ENCODE measurements at places on chromosomes 4 and X. TPM values are rescaled to one million over a fixed set of nuclear protein-coding genes. Genes with fewer than 3 reads are reported as not detected.
A peak's percentile ranks its signal among the peaks of the same experiment; 100 is the strongest.

Gene SLC9B1
- not detected for total RNA-seq

Gene ZFP92
- 0.22 TPM for total RNA-seq

Gene RBMXL3
- not detected for total RNA-seq

Gene ARX
- not detected for total RNA-seq

- H3K4me3 ChIP-seq: no peak overlapping the region
- no peaks in the 10 kb centered on the region for H3K36me3 ChIP-seq
- H3K27ac ChIP-seq: no peak overlapping the region
- no peak for DNase-seq
- no peaks in the 10 kb centered on the region for H3K4me1 ChIP-seq
- no peaks in the 10 kb centered on the region for H3K27me3 ChIP-seq
These were observed 580.6 kb downstream of the TRIML1 start for GRCh38 chr4:188719794-188720193.

- H3K4me3 ChIP-seq: no peak overlapping the region
- no peak for DNase-seq
- H3K27ac ChIP-seq: no peak overlapping the region
- no peaks in the 10 kb centered on the region for H3K27me3 ChIP-seq
- H3K36me3 ChIP-seq: no peaks in the 10 kb centered on the region
These were observed 96.8 kb downstream of the MTMR1 start for GRCh38 chrX:150790021-150790420.

GRCh38 chr4:148857239-148857972 lies 415.2 kb upstream of the NR3C2 start:
- H3K4me1 ChIP-seq: peaks cover 44% of the 10 kb centered on the region
- H3K27me3 ChIP-seq: no peaks in the 10 kb centered on the region
- peak overlapping the region; percentile 6 for H3K27ac ChIP-seq
- H3K4me3 ChIP-seq: no peak overlapping the region
- H3K36me3 ChIP-seq: no peaks in the 10 kb centered on the region
- no peak for DNase-seq

DNA sequence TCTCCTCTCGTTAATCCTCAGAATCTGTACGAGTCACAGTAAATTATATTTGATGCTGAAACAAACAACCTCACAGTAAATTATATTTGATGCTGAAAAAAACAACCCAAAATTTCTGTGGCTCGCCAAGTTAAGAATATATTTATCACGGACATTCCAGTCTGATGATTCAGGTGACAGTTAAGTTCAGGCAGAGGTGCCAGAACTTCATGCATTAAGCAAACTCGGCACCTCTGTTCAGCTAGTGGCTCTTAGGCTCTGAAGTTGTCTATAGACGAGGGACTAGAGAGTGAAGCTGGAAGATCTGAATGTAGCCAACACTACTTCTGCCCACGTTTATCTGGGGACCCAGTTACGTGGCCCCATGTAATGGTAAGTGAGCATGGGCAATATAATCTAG lies 132.2 kb upstream of the AGA start:
- H3K27ac ChIP-seq: no peak overlapping the region
- no peaks in the 10 kb centered on the region for H3K4me1 ChIP-seq
- no peak for DNase-seq
- no peaks in the 10 kb centered on the region for H3K36me3 ChIP-seq
- H3K4me3 ChIP-seq: no peak overlapping the region

DNA sequence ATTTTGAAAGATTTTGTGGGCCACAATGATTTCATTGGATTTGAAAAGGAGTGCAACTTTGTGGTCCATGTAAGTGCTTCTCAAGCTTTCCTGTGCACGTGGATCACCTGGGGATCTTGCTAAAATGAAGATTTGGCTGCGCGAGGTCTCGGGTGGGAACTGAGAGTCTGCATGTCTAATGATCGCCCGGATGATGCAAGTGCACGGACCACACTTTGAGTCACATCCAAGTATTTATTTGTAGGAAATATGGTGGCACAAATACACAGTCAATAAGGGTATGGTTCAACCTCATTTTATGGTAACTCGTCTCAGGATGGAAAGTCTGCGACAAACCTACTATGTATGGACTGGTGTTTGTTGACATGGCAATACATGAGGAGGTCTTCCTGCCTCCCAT lies 899 bp downstream of the BMX start:
- no peaks in the 10 kb centered on the region for H3K27me3 ChIP-seq
- H3K4me3 ChIP-seq: no peak overlapping the region

- H3K36me3 ChIP-seq: no peaks in the 10 kb centered on the region
- H3K27ac ChIP-seq: peak overlapping the region; percentile 54
- no peaks in the 10 kb centered on the region for H3K27me3 ChIP-seq
- H3K4me1 ChIP-seq: peaks cover 13% of the 10 kb centered on the region
- no peak for DNase-seq
These were observed 837.6 kb downstream of the PDHA2 start for GRCh38 chr4:96677499-96677898.
